ENCODE measurements at places on chromosomes 13 and 19.

DNA sequence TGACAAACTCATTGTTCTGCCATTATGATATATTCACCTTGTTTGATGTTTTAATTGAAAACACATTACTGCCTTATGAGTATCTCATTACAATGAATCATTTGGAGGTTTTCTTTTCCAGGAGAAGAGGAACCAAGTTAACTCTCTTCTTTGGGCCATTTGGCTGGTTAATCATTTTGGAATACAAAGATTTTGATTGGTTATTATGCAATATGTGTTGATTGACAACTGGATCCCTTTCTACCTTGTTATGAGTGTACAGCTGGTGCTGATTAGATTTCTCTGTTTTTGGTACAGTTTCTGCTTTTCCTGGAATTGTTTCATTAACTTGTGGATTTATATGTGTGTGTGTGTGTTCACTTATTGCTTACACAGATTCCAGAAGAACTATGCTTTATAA, 49.2 kb upstream of the RGCC start:
- H3K4me1 ChIP-seq, result no peaks in the 10 kb centered on the region
- no peaks in the 10 kb centered on the region for H3K27me3 ChIP-seq
- no peak for DNase-seq
- H3K36me3 ChIP-seq, result no peaks in the 10 kb centered on the region
- no peak overlapping the region for H3K4me3 ChIP-seq

- no peak overlapping the region for H3K27ac ChIP-seq
- no peaks in the 10 kb centered on the region for H3K36me3 ChIP-seq
- H3K4me3 ChIP-seq, result no peak overlapping the region
- DNase-seq, result no peak
Observed at GRCh38 chr13:77536358-77536757, 852 bp downstream of the SCEL start.

DNA sequence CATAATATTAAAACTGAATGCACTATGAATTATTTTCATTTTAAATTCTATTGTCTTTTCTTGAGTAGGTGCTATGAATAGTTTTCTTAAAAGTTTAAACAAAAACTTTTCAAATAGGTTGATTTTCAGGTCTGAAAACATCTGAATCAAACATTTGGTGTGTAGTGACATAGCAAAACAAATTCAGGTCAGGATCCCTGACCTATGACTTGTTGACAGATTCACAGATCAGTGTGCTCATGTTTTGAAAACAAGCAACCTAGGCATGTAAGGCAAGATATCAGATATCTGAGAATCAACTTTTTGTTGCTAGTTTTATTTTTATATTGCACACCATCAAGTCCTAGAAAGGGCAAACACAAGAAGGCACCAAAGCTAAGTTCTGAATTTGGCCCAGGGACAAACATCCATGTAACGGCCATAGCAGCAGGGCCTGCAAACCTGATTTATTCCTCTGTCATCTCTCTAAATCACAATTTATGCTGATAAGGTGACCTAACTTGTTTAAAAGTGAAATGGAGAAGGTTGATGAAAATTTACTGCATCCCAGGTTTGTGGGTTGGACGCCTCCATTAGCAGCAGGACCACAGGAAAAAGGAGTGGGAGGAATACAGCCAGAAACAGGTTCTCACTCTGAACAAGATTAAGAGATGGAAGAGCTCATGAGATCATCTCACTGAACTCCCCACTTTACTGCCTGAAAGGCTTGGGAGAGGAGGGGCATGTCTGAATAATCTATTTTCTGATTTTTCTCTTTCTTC, 337.7 kb downstream of the KCNRG start:
- H3K27me3 ChIP-seq, result no peaks in the 10 kb centered on the region
- no peak overlapping the region for H3K27ac ChIP-seq
- no peak for DNase-seq
- H3K4me3 ChIP-seq, result no peak overlapping the region
- no peaks in the 10 kb centered on the region for H3K4me1 ChIP-seq

- no peak overlapping the region for H3K4me3 ChIP-seq
- no peaks in the 10 kb centered on the region for H3K36me3 ChIP-seq
- no peak overlapping the region for H3K27ac ChIP-seq
Observed at GRCh38 chr13:33381906-33382305, 96.4 kb upstream of the STARD13 start.

DNA sequence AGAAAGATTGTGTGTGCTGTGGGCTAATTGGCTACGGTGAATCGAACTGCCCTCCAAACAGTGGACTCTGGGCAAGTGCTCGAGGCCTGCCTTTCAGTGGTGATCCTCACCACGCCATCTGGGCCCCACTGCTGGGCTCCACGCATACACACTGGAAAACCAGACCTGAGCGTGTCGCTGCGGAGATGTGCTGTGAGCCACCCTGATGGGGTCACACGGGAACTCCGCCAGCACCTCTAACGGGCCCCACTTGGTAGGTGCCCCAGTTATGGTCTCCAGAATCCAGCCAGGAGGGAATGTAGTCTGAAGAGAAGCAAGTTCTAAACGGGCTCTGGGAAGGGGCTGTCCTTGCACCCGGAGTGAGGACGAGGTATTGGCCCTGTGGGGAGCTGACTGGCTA, 39.3 kb downstream of the C13orf46 start:
- no peak for DNase-seq
- no peaks in the 10 kb centered on the region for H3K36me3 ChIP-seq
- no peak overlapping the region for H3K27ac ChIP-seq
- H3K4me1 ChIP-seq, result no peaks in the 10 kb centered on the region
- no peak overlapping the region for H3K4me3 ChIP-seq
- H3K27me3 ChIP-seq, result peaks cover 15% of the 10 kb centered on the region

DNA sequence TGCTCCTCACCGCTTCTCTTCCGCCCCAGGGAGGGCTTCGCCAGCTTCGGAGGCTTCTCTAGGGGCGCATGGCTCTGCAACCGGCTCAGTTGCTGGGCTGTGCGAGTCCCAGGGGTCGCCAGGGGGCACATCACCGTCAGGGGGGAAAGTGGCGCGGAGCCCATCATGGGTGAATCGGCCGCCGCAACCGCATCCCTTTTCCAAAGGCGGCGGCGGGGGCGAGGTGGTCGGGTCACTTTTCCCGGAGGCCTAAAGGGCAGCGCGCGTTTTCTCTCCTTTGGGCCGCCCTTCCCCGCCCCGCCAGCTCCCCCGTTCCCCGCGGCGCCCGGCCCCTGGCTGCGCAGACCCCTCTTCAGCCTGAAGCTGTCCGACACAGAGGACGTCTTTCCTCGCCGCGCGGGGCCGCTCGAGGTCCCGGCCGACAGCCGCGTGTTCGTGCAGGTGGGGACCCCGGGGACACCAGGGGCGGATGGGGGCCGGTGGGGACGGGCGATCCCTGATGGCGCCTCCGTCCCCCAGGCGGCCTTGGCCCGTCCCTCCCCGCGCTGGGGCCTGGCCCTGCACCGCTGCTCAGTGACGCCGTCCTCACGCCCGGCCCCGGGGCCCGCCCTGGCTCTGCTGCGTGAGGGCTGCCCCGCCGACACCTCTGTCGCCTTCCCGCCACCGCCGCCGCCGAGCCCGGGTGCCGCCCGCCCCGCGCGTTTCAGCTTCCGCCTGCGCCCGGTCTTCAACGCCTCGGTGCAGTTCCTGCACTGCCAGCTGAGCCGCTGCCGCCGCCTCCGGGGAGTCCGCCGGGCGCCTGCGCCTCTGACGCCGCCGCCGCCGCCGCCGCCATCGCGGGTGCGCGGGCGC, 1.7 kb downstream of the TGFBR3L start:
- no peak overlapping the region for H3K4me3 ChIP-seq
- DNase-seq, result peak; percentile 40
- no peak overlapping the region for H3K27ac ChIP-seq
- peaks cover 15% of the 10 kb centered on the region for H3K27me3 ChIP-seq
